ENCODE measurements at places on chromosomes 11 and 22.

DNA sequence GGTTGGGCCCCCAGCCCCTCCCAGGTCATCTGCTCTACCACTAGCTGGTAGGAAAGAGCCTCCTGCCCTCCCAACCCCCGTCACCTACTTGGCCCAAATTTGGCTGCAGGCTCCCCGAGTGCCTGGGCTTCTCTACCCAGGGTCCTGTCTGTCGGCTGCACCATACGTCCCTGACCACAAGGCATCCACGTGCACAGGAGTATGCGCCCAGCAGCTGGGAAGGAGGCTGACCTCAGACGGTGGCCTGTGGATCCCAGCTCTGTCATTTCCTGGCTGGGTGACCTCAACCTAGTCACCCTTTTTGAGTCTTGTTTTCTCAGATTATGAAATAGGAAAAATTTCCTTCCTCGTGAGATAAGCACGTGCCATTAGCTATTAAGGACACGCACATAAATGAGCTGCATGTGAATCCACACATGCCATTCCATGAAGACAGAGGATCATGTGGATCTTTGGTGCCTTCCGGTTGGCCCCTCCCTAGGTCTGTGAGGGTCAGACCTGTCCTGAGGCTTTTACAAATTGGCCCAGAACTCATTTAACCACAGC is 13.7 kb downstream of the CYB561A3 start:
- no peaks in the 10 kb centered on the region for H3K4me1 ChIP-seq
- no peak for DNase-seq
- H3K27me3 ChIP-seq = no peaks in the 10 kb centered on the region
- no peak overlapping the region for H3K27ac ChIP-seq

DNA sequence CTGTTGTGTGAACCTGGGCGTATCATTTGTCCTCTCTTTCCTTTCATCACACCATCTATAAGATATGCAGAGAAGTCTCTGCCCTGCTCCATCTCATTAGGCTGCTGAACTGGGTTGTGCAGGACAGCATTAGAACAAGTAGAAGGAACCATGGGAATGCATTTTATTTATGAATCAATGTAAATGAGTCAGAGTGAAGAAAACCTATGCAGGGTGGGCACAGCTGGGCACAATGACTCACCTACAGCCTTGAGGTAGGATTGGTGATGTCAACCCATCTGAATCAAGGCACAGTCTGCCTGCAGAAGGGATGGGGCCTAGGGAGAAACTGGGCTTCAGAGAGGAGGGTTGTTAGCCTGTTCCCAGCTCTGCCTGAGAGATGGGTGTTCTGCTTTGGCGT is 123.4 kb downstream of the CSNK2A3 start:
- H3K27ac ChIP-seq = no peak overlapping the region
- no peaks in the 10 kb centered on the region for H3K36me3 ChIP-seq
- DNase-seq = no peak
- H3K4me3 ChIP-seq = no peak overlapping the region
- peaks cover 26% of the 10 kb centered on the region for H3K27me3 ChIP-seq

DNA sequence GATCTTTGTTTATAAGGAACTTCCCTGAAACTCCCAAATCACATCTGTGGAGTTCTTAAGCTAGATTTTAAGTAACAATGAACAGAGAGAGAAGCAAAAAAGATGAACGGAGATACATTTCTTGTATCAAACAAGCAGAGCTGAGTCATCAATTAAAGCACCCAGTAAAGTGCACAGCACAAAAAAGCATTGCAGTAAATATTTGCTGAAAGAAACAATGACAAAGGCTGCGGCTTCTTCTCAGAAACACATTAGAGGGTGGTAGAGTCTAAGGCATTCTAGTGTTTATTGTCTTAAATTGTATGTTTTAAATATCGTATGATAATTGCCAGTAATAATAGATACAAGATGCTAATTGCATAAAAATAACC is 941.6 kb upstream of the CHORDC1 start:
- H3K27ac ChIP-seq = no peak overlapping the region
- no peak for DNase-seq
- no peak overlapping the region for H3K4me3 ChIP-seq
- no peaks in the 10 kb centered on the region for H3K4me1 ChIP-seq

GRCh38 chr11:83477772-83478171 is 191.6 kb upstream of the CCDC90B start:
- H3K4me3 ChIP-seq = no peak overlapping the region
- H3K4me1 ChIP-seq = no peaks in the 10 kb centered on the region
- H3K27me3 ChIP-seq = no peaks in the 10 kb centered on the region

DNA sequence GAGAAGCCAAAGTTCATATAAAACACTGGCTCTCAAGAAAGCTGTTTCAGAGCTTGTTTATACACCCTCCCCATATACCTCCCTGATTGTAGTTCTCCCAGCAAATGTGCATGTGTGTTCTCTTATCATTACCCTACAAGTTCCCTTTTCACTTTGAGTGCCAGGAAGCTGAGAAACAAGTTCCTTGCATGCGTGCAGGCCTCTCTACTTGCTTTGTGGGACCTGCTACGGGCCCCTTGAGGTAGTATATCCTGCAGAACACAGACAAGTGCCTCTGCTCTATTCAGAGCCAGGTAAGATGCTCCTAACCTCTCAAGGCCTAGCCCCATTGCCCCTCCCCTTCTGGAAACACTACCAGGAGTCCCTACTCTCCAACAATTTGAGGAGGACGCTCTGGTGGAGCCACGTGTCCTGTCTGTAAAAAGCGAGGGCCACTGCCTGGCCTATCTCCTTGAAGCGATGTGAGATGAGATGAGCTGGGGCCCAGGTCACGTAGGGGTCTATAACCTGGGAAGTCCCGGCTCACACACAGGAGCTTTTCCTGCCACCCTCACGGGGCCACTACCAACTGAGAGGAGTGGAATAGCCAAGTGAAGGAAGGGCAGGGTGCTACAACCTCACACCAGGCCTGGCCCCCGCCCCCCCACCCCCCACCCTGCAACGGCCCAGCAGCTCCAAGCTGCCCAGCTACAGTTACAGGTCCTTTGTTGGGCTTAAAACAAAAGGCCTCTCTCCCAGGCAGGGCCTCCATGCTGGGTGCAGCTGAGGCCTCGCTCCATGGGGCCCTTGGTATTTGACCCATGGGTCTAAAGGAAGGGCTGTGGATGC is 2.6 kb upstream of the ATP5MGL start:
- H3K36me3 ChIP-seq = peaks cover 6% of the 10 kb centered on the region
- H3K4me3 ChIP-seq = no peak overlapping the region
- no peak overlapping the region for H3K27ac ChIP-seq

GRCh38 chr11:94519478-94520084 is 7.3 kb downstream of the C11orf97 start:
- H3K36me3 ChIP-seq = no peaks in the 10 kb centered on the region
- no peak overlapping the region for H3K27ac ChIP-seq
- DNase-seq = peak; percentile 25
- H3K4me3 ChIP-seq = no peak overlapping the region
- peaks cover 20% of the 10 kb centered on the region for H3K27me3 ChIP-seq

All from HFFc6 (cell line).